ENCODE measurements at places on chromosomes 7 and 10. TPM values are rescaled to one million over a fixed set of nuclear protein-coding genes. Genes with fewer than 3 reads are reported as not detected.

Gene BTAF1
- 29.2 TPM for total RNA-seq

Gene SPDYE2
- total RNA-seq: 0.34 TPM

Gene GSDME
- 8.6 TPM for total RNA-seq

Gene SLC26A3
- total RNA-seq: 0.31 TPM

Gene ATOH7
- total RNA-seq: not detected

Gene CDHR1
- total RNA-seq: 0.17 TPM

Gene OR2A12
- total RNA-seq: 0.06 TPM

Gene RGR
- total RNA-seq: not detected

Gene ADAM22
- 1.7 TPM for total RNA-seq

Gene ACSL5
- total RNA-seq: 62.0 TPM

Gene MSMB
- total RNA-seq: not detected

Gene SLC18A2
- 0.71 TPM for total RNA-seq

Gene LDB3
- 3.2 TPM for total RNA-seq

Gene SDK1
- 21.0 TPM for total RNA-seq

Gene CACNB2
- 23.9 TPM for total RNA-seq

Gene EN2
- not detected for total RNA-seq

Gene FAM241B
- total RNA-seq: 8.8 TPM

Gene SEMA3E
- total RNA-seq: 4.9 TPM

Gene MEOX2
- 103 TPM for total RNA-seq

Gene CLCN1
- total RNA-seq: 0.18 TPM

Gene FAM25C
- not detected for total RNA-seq

Gene DBF4
- 9.2 TPM for total RNA-seq

Gene VENTX
- total RNA-seq: 0.46 TPM

Gene MORN4
- total RNA-seq: 16.1 TPM

Gene ZNF488
- 0.37 TPM for total RNA-seq

Measured in lung (tissue), 17 donors.